ENCODE measurements at places on chromosomes 1 and 21.

GRCh38 chr21:34336245-34336644 is 27.6 kb upstream of the KCNE2 start:
- no peak for DNase-seq

GRCh38 chr1:192787914-192788585 is 20.8 kb upstream of the RGS2 start:
- no peak for DNase-seq

GRCh38 chr1:64476251-64476952 is 6.5 kb downstream of the CACHD1 start:
- no peak for DNase-seq

- no peak for DNase-seq
Measured at GRCh38 chr21:32712043-32712442, 15.8 kb downstream of the SYNJ1 start.

GRCh38 chr1:111746614-111746999 is 7.4 kb upstream of the INKA2 start:
- DNase-seq = no peak

- DNase-seq = no peak
Measured at GRCh38 chr1:9112961-9113880, 15.7 kb downstream of the GPR157 start.

GRCh38 chr1:234821840-234822239 is 211.9 kb upstream of the IRF2BP2 start:
- no peak for DNase-seq

DNA sequence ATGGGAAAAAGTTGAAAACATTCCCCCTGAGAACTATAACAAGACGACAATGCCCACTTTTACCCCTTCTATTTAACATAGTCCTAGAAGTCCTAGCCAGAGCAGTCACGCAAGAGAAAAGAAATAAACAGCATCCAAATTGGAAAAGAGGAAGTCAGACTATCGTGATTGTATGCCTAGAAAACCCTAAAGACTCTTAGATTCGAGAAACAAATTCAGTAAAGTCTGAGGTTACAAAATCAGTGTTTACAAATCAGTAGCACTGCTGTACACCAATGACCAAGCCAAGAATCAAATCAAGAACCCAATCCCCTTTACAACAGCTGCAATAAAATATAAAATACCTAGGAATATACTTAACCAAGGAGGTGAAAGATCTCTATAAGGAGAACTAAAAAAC is 72.4 kb downstream of the POU2F1 start:
- no peak for DNase-seq

DNA sequence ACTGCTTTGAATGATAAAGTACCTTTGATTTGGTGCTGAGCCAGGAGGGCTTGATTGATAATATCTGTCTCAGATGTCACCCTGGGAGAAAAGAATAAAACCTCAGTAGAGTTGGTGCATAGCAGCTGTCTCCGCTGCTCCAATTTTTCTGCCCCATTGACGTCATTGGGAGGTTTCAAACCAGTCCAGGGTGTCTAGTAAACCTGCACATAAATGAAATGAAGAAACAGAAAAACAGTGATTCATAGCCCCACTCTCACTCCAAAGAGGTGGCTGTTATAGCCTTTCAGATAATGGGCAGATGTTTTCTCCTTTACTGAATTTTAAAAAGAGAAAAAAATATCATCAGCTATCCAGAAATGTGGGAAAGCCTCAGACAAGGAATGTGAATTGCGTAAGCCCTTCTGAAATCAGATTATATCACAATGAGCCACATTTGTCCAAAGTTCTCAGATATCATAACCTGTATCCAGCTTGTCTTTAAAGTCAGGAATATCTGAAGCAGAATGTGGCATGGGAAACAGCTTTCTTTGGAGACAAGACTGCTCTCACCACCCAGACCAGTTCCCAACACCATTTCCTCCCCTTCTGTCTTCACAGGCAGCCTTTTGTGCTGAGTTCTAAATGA is 351.3 kb upstream of the SGIP1 start:
- no peak for DNase-seq

DNA sequence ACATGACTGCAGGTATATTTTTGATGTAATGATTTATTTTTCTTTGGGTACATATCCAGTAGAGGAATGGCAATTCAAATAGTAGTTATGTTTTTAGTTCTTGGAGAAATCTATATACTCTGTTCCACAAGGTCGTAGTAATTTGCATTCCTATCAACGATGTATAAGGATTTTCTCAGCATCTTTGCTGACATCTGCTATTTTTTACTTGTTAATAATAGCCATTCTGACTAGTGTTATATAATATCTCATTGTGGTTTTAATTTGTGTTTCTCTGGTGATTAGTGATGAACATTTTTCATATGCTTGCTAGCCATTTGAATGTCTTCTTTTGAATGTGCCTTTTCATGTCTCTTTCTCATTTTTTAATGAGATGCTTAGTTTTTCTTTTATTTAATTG is 292.1 kb upstream of the RGS18 start:
- no peak for DNase-seq

GRCh38 chr1:117210831-117211261 is at the start of gene VTCN1:
TSS of gene VTCN1 (minus strand) at chr1:117210927. CDS start at chr1:117210855, 72 bp downstream.
- no peak for DNase-seq

DNA sequence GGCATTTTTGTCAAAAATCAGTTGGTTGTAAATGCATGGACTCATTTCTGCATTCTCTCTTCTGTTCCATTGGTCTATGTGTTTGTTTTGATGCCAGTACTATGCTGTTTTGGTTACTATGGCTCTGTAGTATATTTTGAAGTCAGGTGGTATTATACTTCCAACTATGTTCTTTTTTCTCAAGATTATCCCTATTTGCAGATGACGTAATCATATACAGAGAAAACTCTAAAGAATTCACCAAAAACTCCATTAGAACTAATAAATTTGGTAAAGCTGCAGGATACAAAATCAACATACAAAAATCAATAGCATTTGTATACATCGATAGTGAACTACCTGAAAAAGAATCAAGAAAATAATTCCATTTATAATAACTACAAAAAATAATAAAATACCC is 253.1 kb upstream of the NEGR1 start:
- DNase-seq = no peak

DNA sequence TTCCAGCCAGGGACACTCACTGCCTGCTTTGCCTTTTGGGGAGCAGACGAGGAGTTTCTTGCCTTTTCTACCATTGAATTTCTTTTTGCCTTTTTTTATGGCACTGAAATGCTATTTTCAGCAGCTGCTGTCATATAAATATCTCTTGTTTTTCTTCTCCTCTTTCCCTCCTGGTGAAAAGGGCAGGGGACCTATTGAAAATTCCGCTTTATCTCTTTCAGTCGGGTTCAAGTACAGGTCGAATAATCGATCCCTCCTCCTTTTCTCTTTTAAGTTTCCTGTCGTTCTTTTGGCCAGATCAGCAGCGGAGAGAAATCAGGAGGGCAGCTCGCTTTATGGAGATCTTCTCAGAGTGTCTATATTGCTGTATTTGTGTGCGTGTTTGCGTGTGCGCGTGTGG is 67.4 kb upstream of the CASZ1 start:
- no peak for DNase-seq

- no peak for DNase-seq
Measured at GRCh38 chr1:184953600-184954219, 20.6 kb downstream of the NIBAN1 start.

DNA sequence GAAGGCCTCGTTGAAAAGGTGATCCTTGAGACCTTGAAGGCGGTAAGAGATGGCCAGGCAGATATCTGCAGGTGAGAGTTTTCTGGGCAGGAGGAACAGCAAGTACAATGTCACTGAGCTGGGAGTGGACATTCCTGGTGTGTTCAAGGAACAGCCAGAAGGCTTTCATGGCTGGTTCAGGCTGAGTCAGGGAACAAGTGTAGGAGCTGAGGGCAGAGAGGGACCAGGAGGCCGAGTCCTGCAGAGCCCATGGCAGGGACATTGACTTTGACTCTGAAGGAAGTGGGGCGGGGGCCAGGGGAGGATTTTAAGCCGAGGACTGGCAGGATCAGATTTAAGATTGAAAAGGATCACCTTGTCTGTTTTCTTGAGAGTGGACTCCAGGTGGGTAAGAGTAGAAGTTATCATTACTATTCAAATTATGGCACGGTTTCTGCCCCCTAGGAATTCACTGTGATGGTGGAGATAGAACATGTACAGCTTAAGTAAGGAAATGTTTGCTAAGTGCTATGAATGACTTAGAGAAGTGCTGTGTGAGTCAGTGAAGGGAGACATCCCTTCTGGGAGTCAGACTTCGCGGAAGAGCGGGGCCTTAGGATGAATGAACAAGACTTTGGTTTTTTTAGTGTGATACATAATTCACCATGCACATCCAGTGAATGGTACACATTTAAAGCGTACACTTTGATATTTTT is 202.3 kb downstream of the KIF26B start:
- DNase-seq = no peak

DNA sequence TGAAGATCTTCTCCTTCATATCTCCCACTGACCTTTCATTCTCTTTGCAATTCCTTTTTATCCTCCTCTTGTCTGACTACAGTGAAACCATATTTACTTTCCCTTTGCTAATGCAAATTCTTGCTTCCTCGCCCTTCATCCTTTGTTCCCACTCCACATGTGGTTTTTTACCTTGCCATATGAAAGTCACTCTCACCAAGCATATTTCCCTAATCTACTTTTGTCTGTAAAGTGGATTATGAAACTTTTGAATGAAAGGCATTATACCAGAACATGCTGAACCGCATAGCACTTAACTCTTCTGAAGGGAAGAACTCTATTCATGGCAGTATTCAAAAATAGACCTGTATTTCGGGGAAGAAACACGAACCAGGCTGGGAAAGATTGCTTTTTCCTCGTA is 8.0 kb upstream of the TMPRSS15 start:
- DNase-seq = no peak

DNA sequence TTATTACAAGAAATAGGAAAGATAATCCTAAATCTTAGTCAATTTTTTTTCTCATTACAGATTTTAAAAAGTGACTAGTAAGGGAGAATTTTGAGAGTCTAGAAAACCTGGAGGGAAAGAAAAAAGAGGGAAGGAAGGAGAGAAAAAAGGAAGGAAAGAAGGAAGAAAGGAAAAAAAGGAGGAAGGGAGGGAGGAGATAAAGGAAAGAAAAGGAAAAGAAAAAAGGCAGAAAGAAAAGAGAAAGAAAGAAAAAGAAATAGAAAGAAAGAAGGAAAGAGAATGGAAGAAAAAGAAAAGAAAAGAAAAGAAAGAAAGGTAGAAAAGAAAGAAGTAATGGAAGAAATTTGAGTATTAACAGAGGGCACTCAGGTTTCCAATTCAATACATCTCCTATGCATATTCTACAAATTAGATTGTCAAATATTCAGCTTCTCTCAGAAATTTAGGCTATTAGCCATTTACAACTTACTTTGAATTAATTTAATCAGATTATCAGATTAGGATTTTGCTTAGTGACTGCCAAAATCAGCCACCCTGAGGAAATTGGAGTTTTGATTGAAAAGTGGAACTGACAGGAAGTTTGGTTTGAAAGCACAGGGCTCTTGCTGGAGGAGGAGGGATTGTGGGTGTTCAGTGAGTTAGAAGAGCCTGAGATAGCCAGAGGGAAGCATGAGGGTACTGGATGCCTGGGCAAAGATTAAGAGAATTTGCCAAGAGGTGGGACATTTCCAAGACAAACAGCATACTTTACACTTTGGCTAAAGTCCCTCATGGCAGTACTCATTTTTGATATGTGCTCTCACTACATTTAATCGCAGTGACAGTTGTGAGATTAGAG is 677.8 kb downstream of the USP25 start:
- no peak for DNase-seq

DNA sequence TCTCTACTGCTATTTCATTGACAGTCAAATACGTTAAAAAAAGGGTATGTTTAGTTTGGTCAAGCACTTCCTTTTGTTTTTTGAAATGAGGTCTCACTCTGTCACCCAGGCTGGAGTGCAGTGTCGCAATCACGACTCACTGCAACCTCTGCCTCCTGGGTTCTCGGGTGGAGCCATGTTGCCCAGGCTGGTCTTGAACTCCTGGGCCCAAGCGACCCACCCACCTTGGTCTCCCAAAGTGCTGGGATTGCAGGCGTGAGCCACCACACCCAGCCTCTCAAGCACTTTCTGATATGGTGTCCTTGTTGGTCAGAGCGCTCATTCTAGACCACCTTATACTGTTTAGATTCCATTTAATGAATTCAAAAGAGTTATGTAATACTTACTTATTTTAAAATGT is 20.9 kb upstream of the RHBDL2 start:
- no peak for DNase-seq

GRCh38 chr1:94529416-94529815 is 12.1 kb downstream of the F3 start:
- DNase-seq = no peak

- DNase-seq = no peak
Measured at GRCh38 chr1:3243304-3243703, 174.3 kb downstream of the PRDM16 start.

DNA sequence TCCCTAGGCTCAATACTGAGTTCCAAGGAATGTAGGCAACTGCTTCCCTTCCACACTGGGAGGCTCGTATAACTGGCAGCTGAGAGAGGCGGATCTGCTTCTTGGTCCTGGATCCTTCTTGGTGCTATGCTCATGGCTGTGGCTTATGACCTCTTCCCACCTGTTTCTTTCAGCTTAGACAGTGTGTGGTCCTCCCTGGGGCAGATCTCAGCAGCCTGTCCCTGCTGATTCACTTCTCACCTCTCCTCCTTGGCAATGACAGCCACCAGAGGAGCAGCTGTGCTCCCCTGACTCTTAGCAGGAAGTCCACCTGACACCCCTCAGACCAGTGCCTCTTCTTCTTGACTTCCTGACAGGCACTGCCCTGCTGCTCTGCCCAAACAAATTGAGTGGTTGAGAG is 75.1 kb upstream of the PTGFRN start:
- no peak for DNase-seq

DNA sequence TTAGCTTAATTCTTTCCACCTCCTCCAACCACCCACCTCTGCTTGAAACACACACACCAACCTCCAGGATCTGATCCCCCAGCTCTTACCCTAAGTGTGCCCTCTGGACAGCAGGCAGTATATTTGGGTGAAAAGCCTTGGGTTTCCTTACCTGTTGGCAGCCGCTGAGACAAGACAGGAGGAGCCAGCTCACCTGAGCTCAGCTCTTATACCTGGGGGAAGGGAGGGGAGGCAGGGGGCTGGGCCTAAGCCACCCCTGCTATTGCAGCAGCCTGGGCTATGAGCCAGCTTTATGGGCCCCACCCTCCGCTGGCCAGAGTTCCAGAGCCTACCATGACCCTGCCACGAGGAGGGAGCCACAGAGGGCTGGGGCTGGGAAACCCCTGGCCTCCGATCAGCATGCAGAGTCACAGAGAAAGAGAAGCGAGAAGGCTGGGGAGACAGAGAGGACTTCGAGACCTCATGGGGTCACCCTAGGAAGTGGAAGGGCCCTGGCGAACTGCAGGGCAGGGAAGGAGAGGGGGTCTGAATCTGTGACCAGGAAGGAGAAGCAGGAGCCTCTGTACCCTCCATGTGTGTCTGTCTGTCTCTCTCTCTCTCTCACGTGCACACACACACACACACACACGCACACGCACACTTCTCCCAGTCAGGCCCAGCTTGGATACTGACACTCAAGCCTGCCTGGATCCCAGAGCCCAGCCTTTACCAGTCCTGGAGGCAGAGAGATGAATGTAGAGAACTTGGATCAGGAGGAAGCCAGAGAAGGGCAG is at the start of gene S100A14:
TSS of gene S100A14 (minus strand) at position 182 of the 773 bp plus-strand sequence. CDS start 467 bp downstream, outside the sequence.
- no peak for DNase-seq
